HAP-1 (cell line): ENCODE measurements at places on chromosomes 6 and 20.
A peak's percentile ranks its signal among the peaks of the same experiment; 100 is the strongest.

- no peak for DNase-seq
Measured at GRCh38 chr6:125169058-125169457, 15.5 kb downstream of the TPD52L1 start.

GRCh38 chr6:5025911-5026819 is 22.3 kb upstream of the RPP40 start:
- DNase-seq, result peak; percentile 55

DNA sequence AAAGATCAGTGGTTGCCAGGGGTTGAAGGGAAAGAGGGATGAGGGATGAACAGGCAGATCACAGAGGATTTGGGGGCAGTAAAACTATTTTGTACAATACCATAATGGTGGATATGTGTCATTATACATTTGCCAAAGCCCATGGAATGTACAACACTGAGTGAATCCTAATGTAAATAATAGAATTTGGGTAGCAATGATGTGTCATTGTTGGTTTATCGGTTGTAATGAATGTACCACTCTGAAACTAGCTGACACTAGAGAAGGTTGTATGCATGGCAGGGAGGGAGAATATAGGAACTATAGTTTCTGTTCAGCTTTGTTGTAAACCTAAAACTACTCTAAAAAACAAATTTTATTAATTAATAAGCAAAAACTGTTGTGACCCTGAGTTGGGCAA is 17.8 kb upstream of the ASF1A start:
- no peak for DNase-seq

DNA sequence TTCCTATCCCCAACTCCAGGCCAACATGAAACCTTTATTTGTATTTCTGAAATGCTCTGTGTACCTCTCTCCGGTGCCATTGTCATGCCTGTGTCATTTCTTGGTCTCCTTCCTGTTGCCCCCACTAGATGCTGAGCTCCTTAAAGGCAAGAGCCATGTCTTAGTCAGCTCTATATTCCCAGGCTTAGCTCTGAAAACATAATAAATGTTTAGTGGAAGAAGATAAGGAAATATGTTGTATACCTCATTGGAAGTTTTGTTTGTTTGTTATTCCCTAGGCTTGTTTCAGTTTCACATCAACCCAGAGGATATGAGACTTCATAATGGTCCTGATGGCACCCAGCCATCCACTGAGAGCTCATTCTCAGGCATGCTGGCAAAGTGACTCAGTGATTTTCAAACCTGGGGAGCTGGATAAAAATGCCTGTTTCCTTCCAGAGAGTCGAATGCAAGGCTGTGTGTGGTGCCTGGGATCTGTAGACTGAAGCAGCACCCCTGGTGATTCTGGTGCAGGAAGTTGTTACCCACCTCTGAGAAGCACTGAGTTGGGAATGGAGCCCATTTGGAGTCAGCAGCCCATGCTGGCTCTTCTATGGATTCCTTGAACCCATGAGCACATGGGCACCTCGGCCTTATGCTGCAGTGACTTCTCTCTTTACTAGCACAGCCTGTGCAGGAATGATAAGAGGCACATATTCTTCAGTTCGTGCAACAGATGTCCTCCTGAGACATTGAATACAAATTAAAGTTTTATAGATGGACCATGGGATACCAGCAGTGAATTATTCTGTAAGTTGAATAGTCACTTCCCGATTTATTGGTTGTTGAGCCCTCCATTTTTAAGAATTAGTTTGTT is 205.2 kb downstream of the FARS2 start:
- DNase-seq, result no peak

DNA sequence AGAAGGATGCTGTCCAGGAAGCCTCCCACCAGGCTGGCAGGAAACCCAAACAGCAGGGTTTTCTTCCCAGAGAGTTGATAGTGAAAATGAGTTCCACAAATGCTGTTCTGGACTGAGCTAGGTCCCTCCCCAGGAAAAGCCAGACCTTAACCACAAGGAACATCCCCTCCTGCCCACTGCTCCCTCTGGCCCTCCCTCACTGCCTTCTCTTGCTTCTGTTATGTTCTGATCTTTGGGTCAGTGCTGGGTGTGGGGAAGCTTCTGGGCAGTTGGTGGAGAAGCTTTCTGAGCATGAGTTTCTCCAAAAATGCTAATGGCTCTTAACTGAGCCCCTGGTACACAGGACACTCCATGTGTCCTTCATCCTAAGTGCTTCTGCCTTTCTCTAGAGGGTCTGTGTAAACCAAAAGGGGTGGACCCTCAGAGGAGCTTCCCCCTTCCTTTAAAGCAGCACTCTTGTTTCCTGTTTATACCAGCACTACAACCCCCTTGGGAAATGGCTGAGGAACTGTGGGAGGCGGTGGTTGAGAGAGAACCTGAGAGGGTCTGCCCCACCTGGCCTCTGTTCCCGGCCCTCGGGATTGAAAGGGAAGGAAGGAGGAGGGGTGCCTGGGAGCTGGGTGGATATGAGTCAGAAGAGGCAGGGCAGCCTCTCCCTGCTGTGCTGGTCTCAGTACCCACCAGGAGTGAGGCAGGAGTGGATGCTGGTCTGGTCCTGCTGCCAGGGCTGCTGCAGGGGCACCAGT is 42.0 kb downstream of the CDS2 start:
- DNase-seq, result no peak

DNA sequence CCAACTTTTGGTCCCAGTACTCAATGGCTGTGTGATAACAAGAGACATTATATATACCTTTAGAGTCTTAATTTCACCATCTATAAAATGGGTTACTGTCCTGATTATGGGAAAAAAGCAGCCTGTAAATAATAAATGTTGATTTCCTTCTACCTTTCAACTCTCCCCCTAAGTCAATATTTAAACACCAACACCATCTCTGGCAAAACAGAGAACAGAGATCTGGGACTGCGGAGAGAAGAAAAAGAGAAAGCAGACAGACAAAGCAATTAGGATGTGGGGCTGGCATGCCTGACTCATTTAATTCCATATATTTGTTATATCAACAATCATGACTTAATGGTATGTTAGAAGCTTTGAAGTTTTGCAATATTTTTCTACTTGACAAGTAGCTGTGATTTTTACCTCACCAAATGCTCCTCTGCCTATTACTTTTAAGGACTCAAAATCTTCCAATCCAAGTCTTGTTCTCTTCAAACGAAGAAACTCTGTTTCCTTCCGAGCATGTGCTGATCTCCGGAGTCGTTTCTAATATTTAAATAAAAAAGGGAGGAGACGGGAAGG is 23.3 kb downstream of the STK38 start:
- no peak for DNase-seq

DNA sequence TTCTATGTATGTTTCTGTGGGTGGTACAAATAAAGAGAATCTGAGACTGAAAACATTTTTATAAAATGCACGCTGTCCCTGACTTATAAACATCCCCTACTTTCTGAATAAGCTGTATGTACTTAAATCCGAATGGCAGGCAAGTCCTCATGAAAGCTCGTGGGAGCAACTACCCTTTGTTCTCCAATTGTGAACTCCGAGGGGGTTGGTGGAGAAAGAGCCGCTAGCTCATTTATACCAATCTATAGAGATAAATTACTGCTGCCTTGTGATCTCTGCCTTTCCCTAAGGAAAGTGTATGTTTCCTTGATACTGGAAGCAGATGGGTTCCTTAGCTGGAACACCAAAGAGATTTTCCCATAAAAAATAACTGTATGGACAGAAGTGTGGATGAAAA is 84.5 kb downstream of the GJA10 start:
- peak; percentile 58 for DNase-seq

- no peak for DNase-seq
Measured at GRCh38 chr6:101926149-101926925, 532.8 kb downstream of the GRIK2 start.

GRCh38 chr20:57526087-57526884 is 1.3 kb upstream of the CTCFL start:
- DNase-seq, result peak; percentile 69

DNA sequence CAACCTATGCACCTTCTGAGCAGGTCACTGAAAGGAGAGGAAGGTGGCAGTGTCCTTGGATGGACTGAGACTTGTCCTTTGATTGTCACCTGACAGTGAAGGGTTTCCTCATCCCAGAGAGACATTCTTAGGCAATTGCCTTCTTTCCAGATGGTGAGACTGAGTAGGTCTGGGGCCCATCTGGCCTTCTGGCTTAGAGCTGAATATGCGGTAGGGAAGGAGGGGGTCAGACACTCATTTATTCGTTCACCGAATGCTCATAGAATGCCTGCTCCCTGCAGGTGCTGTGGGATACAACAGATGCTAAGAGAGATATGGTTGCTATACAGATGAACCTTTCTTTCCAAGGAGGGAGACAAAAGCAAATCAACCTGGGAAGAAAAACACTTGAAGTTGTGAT is 76.8 kb downstream of the BMP6 start:
- no peak for DNase-seq

DNA sequence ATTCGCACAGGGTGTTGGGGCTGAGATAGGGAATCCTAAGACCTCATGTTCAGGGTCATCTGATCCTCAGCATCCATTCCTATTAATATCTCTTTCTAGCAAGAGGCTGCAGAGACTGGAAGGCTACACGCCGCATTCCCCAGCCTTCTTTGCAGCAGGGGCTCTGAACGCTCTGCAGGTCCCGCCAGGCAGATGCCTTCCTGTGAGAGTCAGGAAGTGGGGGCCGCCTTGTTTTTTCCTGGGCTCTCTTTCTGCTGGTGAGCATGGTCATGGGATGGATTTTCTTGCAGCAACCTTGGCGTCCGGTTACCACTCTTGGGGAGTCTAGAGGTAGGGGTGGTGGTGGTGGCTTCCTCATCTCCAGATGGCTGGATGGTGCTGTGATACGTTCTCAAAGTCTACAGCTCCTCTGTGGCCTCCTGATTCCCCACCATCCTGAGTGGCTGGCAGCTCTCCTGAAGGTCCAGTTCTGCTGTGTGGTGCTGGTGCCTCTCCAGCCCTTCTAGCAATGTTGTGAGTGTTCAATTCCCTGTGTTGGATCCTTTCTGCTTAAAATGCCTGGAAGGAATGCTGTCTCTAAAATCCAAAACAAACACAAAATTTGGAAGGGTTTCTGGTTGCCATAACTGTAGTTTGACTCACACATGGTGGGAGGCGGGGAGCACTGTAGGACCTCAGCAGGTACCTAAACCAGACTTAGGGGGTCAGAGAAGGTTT is 111.9 kb downstream of the CEBPB start:
- no peak for DNase-seq

DNA sequence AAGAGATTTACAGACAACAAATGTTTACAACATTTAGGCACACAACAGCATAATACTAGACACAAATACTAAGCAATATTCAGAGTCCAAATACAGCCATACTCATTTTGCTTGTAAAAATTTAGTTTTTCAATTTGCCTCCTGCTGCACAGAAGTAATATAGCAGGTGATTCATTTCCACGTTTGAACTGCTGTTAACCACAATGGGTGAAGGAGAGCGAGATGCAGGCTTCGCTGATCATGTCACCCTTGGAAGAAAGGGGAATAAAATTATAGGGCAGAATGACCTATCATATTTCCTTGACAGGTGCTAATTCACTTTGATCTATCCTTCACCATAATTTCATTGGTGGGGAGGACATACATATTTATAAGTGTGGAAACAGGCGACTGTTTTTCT is 643.8 kb upstream of the AGPAT4 start:
- DNase-seq, result no peak

- DNase-seq, result no peak
Measured at GRCh38 chr6:18101271-18101670, 21.2 kb downstream of the NHLRC1 start.

DNA sequence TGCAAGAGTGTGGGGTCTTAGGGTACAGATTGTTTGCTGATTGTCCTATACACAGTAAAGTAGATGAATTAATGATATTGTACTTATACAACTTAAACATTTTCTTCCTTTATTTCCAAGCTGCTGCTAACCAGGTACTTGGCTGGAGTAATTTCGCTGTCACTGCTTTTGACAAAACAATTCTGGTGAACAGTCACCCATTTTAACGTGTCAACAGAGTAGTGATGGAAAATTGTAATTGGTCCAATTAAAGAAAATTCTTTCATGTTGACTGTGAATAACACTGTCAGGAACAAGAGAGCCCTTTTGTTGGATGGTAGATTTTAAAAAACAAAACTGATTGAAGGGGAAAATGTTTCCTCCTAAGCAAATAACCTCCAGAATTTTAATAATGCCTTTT is 26.4 kb upstream of the MROH8 start:
- DNase-seq, result no peak
